Activated CD4-positive, alpha-beta T cell treated with anti-CD3 and anti-CD28 coated beads, Interleukin-2, amount 50 U/mL, for 16 hours (primary cell): ENCODE measurements at places on chromosomes 16 and 17.

GRCh38 chr17:72661116-72661944 is 431.2 kb downstream of the SLC39A11 start:
- DNase-seq = no peak

DNA sequence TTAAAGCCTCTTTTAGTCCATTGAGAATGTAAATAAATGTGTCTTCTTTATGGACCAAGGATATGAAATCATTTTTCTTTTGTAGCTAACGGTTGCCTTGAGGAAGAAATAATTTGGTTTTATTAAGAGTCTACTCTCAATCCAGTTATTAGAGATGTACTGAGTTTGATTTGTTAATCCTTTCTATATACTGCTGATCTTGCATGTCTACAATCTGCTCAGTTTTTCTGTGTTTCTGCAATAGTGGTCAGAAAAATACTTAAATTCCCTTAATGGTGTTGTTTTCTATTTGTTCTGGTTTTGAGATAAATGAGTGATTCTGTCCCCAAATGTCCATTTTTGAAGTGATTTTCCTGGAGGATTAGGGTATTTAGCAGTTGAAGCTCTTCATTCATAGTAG is 54.9 kb downstream of the CYLD start:
- no peak for DNase-seq

DNA sequence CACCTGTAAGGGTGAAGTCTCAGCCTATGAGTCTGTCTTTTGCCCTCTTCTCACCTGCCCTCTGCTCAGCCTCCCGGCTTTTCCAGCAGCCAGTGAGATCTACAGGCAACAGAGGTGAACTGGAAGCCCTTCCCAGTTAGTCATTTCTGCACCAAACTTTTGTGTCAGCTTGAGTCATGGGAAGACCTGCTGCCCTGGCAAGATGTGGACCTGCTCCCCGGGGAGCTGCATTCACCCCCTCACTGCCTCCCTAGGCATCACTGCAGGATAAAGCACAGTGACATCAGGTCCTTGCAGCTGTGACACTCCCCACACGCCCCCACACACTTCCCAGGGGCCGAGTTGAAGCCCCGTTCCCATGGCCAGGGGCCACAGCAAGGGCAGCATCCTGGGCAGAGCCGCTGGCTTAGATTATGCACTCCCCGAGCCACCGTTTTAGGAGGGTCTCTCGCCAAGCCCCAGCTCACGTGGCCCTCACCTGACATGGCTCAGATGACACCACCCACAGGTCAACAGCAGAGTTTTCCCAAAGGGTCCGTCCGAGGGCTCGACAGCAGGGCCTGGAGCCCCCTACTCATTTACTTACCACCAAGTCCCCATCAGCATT is 6.5 kb upstream of the ABR start:
- no peak for DNase-seq

DNA sequence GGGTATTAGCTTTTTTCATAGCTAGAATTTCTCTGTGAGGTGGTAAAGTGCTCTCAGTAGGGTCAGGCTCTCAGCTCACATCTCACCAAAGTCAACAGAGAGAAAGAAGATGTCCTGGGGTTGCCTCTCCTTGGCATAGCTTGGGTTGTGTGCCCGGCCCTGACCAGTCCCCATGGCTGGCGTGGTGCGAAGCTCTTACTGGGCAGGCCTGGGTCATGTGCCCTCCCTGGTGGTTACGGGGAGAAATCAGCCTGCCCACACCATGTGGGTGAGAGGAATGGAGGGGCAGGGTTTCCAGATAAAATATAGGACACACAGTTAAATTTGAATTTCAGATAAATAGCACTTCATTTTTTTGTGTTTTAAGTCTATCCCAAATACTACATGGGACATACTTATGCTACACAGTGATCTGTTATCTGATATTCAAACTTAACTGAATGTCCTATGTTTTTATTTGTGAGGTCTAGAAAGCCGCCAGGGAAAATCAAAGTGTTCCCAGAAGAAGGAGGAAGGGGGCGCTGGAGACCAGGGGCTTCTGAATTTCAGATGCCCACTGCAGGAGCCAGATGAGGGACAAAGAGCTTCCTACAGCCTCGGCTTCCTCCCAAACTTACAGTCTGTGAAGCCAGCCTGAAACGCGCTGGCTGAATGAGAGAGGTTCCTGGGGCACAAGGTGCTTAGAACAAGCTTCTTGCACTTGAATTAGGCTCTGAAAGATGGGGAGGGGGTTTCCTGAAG is 45.4 kb downstream of the NKD1 start:
- no peak for DNase-seq

GRCh38 chr16:52383640-52384292 is 163.2 kb downstream of the TOX3 start:
- no peak for DNase-seq

- DNase-seq = no peak
Measured at GRCh38 chr17:42460371-42460770, 1.7 kb downstream of the ATP6V0A1 start.
